NCI-H524 treated with DMSO at 0.1 percent for 48 hours (cell line): ENCODE measurements at places on chromosomes 1 and 21.

DNA sequence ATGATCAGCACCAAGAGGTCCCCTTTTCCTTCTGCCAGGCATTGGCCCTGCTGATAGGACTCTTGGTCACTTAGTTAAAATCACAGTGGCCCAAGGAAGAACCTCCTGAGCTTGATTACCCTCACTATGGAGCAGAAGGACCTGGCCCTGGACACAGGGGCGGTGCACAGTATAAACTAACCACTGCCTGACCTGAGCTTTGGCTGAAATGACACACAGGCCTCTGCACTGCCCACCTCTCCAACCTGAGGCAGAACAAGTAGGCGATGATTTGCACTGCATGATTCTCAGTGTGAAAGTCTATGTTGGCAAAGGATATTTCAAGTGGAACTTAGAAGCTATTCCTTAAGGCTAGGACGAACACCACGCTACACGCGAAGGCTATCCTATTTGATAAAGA lies 48.5 kb downstream of the CAPN2 start:
- DNase-seq: no peak

DNA sequence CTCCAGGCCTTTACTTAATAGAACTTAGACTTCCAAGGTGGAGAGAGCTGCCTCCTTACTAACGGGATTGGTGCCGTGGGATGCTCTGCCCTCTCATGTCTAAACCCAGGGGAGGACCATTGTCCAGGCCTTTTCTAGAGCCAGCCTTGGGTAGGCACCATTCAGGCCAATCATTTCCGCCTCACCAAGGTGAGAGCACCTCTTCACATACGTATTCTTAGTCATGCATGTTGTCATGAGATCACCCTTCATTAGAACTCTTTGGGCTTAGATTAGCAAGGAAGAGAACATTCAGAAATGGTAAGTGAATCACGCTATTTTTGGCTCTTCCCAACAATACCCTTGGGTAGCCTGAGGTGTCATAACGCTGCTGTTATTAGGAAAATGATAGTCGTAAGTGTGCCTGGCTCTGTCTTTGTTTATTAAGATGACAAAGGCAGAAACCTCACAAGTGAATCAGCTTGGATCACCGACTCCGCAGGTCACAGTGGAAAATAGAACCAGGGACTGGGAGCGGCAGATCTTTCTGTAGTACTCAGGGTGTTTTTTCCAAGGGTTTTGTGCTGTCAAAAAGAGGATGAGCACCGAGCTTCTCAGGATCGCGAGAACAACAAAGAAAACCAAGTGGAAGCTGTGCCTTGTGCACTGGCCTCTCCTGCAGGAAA lies 55.0 kb downstream of the HUNK start:
- DNase-seq: no peak

- DNase-seq: no peak
Observed at GRCh38 chr1:1594602-1595260, 5.2 kb downstream of the FNDC10 start.

GRCh38 chr21:45982092-45982757 lies 655 bp downstream of the COL6A1 start:
- no peak for DNase-seq

DNA sequence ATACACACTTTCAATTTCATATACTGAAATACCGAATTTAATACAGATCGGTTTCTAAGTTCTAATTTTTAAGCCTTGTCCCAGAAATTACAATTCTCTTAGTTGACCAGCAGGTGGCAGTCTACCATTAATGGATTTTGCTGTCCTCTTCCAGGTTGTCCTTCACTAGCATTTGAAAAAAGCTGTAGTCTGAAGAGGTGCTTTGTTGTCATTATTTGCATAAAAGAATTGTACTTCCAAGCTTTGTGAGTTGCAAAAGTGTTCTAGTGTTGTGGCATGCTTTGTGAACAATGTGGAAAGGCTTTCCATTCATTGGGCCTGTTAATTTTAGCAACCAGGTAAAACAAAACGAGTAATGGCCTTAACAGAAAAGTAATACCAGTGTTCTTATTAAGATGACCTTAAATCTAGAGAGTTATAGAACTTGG lies 193.6 kb downstream of the RPS6KC1 start:
- peak; percentile 9 for DNase-seq

GRCh38 chr21:26118938-26119540 lies 51.5 kb downstream of the APP start:
- no peak for DNase-seq

- no peak for DNase-seq
Observed at GRCh38 chr21:38178653-38179470, 77.9 kb upstream of the KCNJ15 start.

GRCh38 chr1:83747853-83748482 lies 251.0 kb downstream of the TTLL7 start:
- no peak for DNase-seq
